ENCODE measurements at places on chromosomes 5 and 9.
A peak's percentile ranks its signal among the peaks of the same experiment; 100 is the strongest.

DNA sequence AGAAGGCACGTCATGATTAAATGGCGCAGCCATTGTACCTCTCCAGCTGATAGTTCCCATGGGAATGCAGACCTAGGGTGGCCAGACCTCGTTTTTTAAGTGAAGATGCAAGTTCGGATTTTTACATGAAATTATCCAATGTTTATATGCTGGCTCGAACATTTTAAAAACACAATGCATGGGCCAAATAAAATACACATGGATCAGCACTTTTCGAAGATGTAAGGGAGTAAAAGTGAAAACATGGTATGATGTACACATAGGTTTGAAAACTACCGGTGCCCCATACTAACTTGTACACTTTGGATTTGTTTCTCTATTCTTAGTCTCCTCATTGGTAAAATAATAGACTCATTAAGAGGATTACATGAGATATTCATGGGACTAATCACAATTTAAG lies 412.5 kb upstream of the CCNG1 start:
- DNase-seq = no peak
- H3K4me3 ChIP-seq = no peak overlapping the region
- no peak overlapping the region for H3K27ac ChIP-seq
- H3K4me1 ChIP-seq = no peaks in the 10 kb centered on the region
- no peaks in the 10 kb centered on the region for H3K27me3 ChIP-seq

DNA sequence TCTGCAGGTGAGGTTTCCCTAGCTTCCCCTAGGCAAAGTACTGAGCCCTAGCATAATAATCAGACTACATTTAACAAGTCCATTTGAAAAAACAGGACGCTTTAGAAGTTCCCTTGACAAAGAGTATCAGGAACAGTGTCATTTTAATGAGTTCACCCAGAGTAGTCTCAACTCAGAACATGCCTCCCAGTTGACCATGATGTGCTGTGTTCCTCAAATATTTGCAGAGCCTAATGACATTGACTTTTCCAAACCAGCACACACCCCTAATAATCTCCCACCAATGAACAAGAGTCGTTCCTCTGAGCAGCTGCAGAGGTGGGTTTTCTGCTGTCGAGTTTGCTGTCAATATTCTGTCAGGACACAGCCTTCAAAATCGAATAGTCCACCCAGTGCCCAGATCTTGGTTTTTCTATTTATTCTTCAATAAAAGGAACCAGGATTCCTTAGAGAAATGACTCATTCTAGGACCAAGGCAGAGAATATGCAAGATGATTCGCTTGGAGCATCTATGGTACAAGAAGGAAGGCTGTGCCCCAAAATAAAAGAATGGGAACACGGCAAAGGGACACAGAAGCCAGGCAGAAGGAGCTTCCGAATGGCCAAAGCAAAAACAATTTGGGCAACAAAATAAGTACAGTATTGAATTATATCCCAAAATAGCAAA lies 57.6 kb downstream of the OTULIN start:
- H3K4me3 ChIP-seq = no peak overlapping the region
- H3K27me3 ChIP-seq = no peaks in the 10 kb centered on the region
- H3K36me3 ChIP-seq = no peaks in the 10 kb centered on the region
- no peak for DNase-seq

- DNase-seq = no peak
- H3K36me3 ChIP-seq = no peaks in the 10 kb centered on the region
- no peak overlapping the region for H3K27ac ChIP-seq
- H3K4me1 ChIP-seq = no peaks in the 10 kb centered on the region
These were observed 15.1 kb downstream of the TIMD4 start for GRCh38 chr5:156947925-156948324.

DNA sequence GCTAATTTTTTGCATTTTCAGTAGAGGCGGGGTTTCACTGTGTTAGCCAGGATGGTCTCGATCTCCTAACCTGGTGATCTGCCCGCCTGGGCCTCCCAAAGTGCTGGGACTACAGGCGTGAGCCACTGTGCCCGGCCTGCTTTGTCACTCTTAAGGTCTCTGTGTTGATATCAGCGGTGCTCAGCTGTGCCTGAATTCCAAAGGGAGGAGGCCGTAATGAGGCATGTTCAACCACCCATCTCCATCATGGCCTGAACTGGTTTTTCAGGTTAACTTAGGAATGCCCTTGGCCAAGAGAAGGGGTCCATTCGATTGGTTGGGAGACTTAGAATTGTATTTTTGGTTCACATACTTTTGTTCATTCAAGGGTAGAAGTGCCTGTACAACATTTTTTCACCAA lies 22.0 kb downstream of the HSD17B3 start:
- H3K27me3 ChIP-seq = no peaks in the 10 kb centered on the region
- no peaks in the 10 kb centered on the region for H3K36me3 ChIP-seq
- H3K4me3 ChIP-seq = no peak overlapping the region
- DNase-seq = no peak

- DNase-seq = no peak
- peaks cover 4% of the 10 kb centered on the region for H3K36me3 ChIP-seq
- no peak overlapping the region for H3K4me3 ChIP-seq
- H3K4me1 ChIP-seq = peaks cover 5% of the 10 kb centered on the region
These were observed 13.4 kb downstream of the CCDC152 start for GRCh38 chr5:42770003-42770402.

DNA sequence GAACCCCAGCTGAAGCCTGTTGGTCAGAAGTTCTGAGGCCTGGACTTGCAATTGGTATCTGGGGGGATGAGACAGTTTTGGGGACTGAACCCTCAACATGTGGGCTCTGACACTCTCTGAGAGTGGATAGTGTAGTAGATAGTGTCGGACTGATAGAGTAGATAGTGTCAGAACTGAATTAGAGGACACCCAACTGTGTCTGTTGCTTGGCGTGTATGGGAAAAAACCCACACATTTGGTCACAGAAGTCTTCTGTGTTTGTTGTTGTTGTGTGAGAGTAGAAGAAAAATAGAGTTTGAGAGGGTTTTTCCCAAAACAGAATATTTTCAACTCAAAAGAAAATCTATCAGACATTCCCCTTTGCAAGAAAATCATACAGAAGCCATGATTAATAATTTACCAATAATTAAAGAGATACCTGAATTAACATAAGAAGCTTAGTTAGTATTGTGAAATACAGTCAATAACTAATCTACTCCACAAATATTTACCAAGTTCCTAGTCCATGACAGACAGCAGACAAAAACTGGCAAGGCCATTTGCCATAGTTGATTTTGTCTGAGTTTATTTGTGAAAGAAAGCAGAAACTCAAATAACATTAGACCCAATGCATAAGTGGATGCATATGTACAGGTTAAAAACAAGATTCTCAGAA lies 170.9 kb downstream of the CTNND2 start:
- H3K36me3 ChIP-seq = no peaks in the 10 kb centered on the region
- no peaks in the 10 kb centered on the region for H3K4me1 ChIP-seq
- DNase-seq = no peak
- H3K27ac ChIP-seq = no peak overlapping the region

- no peak overlapping the region for H3K4me3 ChIP-seq
- peaks cover 2% of the 10 kb centered on the region for H3K4me1 ChIP-seq
- H3K27me3 ChIP-seq = no peaks in the 10 kb centered on the region
- no peaks in the 10 kb centered on the region for H3K36me3 ChIP-seq
- no peak for DNase-seq
- no peak overlapping the region for H3K27ac ChIP-seq
These were observed 5.6 kb upstream of the CYSTM1 start for GRCh38 chr5:140169410-140169809.

GRCh38 chr5:79069488-79070349 lies at the start of the genes BHMT2 and DMGDH:
TSS of gene BHMT2 (plus strand) at chr5:79069767. CDS start at chr5:79069783, 16 bp downstream.
TSS of gene DMGDH (minus strand) at chr5:79069674. CDS start at chr5:79069620, 54 bp downstream.
- no peak for DNase-seq
- no peak within 1 kb of the TSS for H3K4me3 ChIP-seq
- no peak within 1 kb of the TSS for H3K27ac ChIP-seq

GRCh38 chr9:126532019-126532462 lies 81.7 kb upstream of the LMX1B start:
- H3K4me3 ChIP-seq = no peak overlapping the region
- H3K27me3 ChIP-seq = no peaks in the 10 kb centered on the region

DNA sequence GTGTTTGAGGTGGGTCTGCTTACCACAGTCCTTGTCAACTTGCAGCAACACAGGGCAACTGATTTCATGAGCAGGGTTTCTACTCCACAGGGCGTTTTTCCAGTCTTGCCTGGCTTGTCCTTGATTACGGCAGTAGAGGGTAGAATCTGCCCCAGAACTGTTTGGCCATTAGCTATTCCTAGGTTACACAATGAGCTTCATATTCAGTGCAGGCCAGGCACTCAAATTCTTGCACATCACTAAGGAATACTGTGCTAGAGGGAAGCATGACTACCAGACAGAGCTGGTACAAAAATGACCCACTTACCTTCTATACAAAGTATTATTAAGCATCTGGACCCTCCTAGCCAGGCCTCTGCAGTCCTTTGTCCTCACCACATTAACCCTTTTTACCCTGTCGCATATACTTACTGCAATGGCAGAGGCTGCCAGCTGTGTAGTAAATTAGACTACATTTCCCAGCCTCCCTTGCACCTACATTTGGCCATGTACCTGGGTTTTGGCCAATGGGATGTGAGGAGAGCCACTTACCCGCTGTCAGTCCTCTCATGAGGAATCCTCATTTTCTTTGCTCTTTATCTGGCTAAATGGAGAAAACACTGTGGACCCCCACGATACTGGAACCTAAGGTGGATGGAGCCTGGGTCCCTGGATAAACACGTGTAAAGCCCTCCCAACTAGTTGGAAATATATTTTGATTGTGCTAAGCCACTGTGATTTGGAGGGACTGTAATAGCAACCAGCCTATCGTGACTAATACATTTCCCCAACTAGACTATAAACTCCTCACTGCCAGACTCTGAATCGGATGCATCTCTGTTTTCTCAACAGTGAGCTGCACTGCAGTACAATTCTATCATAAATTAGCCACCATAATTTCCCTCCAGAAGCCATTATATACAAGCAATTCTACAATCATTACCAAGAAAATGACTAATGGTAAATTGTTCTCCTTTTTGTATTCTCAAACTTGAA lies 218.7 kb downstream of the GLIS3 start:
- no peaks in the 10 kb centered on the region for H3K27me3 ChIP-seq
- no peaks in the 10 kb centered on the region for H3K36me3 ChIP-seq
- H3K27ac ChIP-seq = no peak overlapping the region
- H3K4me1 ChIP-seq = no peaks in the 10 kb centered on the region

- H3K4me3 ChIP-seq = no peak overlapping the region
- H3K27ac ChIP-seq = no peak overlapping the region
- H3K27me3 ChIP-seq = no peaks in the 10 kb centered on the region
- H3K4me1 ChIP-seq = no peaks in the 10 kb centered on the region
- H3K36me3 ChIP-seq = peaks cover 8% of the 10 kb centered on the region
- no peak for DNase-seq
These were observed 21.8 kb downstream of the CTNNAL1 start for GRCh38 chr9:108991479-108991878.

DNA sequence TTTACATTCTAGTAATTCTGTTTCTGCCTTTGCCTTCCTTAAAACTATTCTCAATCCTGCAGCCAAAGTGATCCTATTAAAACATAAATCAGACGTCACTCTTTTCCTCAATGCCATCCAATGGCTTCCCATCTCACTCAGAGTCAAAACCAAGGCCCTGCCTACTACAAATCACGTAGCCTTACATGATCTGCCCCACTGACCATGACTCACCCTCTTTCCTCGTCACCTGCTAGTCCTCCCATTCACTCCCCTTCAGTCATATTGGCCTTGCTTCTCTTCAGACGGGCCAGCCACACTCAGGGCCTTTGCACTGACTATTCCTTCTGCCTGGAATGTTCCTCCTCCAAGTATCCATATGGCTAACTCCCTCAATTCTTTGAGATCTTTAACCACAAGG lies 39.0 kb upstream of the DMXL1 start:
- H3K27ac ChIP-seq = no peak overlapping the region
- H3K36me3 ChIP-seq = no peaks in the 10 kb centered on the region
- no peak overlapping the region for H3K4me3 ChIP-seq
- H3K4me1 ChIP-seq = peaks cover 22% of the 10 kb centered on the region
- no peaks in the 10 kb centered on the region for H3K27me3 ChIP-seq
- peak; percentile 26 for DNase-seq

GRCh38 chr9:127168756-127169574 lies 46.5 kb upstream of the ANGPTL2 start:
- no peak for DNase-seq
- H3K36me3 ChIP-seq = no peaks in the 10 kb centered on the region
- H3K4me1 ChIP-seq = peaks cover 3% of the 10 kb centered on the region
- no peak overlapping the region for H3K27ac ChIP-seq
- no peak overlapping the region for H3K4me3 ChIP-seq

GRCh38 chr5:67215519-67216471 lies 19.2 kb upstream of the CD180 start:
- no peaks in the 10 kb centered on the region for H3K36me3 ChIP-seq
- H3K27me3 ChIP-seq = no peaks in the 10 kb centered on the region
- H3K27ac ChIP-seq = no peak overlapping the region
- no peak for DNase-seq
- H3K4me1 ChIP-seq = no peaks in the 10 kb centered on the region
- no peak overlapping the region for H3K4me3 ChIP-seq

Measured in A673 (cell line).